ENCODE measurements at places on chromosomes 3 and 15.

DNA sequence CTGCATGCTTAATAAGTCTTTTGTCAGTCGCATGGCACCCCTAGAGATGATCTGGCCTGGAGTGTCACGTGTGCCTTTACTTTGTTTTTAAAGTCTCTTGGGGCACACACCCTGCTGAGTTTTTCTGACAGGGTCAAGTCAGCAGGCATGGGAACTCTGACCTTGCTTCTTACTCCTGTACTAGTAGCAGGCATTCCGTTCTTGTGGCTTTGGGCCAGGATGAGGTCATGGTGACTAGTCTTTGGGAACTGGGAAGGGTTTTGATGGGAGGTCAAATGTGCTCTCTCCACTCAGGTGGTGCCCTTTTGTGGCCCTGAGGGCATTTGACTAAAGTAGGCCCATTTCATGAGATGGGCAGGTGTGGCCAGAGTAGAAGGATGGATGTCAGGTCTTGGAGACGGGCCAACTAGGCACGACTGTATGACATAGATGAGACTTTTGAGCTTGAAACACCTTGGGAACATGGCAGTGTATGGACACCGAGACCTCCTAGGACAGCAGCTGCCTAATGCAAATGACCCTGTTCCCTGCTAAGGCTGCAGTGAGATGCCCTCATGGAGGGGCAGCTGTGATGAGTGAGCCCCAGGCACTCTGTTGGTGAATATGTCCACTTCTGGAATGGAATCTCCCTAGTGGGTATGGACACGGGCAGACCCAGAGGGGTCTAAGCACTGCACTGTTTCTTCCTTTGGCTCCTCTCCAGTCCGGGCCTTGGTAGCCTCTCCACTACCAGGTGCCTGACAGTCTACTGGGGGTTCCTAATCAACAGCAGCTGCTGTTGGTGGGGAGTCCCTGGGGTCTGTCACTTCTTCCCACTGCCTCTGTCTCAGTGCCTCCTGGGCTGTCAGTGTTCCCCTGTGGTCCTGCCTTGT lies 16.4 kb downstream of the SRPRB start:
- DNase-seq = peak; percentile 51

DNA sequence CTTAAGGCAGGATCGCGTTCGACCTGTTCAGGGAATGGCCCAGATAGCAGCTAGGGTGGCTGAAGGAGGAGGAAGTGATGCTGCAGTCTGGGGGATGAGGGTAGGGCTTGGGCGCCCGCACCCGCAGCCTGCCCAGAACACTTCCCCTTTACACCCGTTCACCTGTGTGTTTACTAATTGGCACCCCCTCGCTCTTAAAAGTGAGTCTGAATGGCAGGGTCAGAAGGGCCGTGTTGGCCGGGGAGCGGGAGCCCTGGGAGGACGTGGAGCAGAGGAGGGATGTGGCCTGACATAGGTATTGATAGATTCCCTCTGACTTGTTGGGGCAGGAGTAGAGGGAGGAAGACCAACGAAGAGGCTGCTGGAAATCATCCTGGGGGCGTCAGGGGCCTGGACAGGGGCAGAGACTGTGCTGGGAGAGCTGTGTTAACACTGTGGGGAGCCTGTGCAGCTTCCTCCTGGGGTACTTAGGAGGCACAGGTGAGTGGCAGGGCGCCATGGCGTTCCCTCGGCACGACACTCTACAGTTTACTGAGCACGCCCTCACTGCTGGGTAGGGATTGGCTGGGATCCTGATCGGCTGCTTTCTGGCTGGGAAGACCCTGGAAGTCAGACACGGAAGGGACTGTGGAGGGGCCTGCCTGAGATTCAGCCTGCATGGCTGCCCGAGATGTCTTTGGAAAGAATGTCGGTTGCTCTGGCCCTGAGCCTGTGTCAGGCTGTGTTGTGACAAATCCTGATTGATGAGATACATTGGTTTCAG lies 51.7 kb downstream of the SLC6A6 start:
- peak; percentile 46 for DNase-seq

- DNase-seq = no peak
These were observed 220.0 kb upstream of the UBE2E2 start for GRCh38 chr3:22982981-22983587.

- peak; percentile 98 for DNase-seq
These were observed 83.9 kb upstream of the PLXND1 start for GRCh38 chr3:129690406-129690805.

DNA sequence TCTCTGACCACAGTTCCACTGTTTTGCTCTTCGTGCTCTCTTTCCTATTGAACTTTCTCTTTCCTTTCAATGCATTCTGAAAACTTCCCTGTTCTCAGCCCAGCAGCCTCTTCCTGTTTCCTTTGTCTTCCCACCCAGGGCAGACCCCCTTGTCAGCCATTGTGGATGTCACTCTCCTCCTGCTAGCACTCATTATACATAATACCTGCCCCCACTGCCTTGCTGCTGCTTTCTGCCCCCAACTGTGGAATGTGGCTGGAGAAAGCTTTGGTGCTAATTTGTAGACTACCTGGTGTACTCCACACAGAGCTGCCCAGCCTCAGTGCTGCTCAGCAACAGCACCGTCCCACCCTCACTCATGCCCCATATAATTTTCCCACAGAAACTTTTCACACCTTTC lies 80.2 kb downstream of the CHCHD6 start:
- no peak for DNase-seq

DNA sequence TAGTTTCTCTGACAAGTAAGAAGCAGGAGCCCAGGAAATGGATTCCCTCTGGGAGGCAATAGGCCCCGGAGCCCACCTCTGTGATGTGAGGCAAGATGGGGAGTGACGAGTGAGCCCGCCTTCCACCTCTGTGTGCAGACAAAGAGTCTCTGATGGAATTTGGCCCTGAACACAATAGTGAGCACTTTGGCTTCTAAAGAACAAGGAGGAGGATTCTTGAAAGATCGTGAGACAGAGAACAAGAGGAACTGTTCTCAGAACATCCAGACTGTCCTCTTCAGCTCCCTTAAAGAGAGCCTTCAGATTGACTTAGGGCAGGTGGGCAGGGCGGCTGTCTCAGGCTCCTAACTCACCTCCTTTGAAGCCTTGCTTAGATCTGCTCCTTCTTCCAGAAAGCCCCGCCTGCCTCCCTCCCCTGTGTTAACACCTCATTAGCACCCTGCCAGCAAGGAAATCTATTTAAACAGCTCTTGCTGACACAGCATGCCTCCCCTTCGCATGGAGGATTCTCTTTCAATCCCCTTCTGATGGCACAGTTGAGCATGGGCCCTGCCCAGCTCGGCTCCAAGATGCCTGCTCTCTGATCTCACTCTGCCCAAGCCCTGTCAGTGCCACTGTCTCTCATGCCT lies 430.3 kb downstream of the NTRK3 start:
- no peak for DNase-seq

DNA sequence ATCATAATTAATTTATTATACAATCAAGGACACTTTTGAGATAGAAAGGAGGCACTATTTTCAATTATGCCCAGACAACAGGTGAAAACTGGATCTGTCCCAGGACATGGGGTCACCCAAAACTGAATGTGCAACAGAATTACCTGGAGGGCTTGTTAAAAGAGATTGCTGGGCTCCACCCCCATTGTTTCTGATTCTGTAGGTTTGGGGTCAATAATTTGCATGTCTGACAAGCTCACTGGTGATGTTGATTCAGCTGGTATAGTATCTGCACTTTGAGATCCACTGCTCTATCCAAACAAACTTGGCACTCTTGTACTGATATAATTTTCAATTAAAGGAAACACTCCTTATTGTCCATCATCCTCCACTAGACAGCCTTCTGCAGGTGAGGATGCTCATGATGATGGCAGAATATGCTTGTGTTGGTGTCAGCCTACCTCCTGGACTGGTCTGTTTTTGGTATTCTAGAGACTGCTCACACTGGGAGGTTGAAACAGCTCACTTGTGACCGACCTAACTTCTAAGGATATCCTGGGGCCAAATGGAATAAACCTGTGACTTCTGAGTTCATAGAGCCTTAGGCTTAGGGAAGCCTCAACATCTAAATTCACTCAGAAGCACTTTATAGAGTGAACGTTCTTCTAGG lies 2.2 kb downstream of the P2RY14 start:
- DNase-seq = no peak

GRCh38 chr3:14730703-14731382 lies 55.9 kb downstream of the C3orf20 start:
- DNase-seq = no peak
